ENCODE measurements at places on chromosomes 16 and 17.

DNA sequence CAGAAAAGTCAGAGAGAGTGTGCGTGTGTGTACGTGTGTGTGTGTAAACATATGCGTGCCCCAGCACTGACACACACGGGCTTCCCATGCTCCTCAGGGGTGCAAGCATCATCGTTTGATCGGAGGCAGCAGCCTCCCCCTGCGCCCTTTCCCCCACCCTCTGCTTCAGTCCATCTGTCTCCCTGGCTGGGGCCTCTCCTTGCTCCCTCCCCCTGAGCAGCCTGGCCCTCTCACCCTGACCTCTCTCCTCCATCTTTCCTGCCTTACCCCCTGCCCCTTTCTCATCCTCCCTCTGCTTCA, 4.4 kb downstream of the STX1B start:
- DNase-seq: no peak

DNA sequence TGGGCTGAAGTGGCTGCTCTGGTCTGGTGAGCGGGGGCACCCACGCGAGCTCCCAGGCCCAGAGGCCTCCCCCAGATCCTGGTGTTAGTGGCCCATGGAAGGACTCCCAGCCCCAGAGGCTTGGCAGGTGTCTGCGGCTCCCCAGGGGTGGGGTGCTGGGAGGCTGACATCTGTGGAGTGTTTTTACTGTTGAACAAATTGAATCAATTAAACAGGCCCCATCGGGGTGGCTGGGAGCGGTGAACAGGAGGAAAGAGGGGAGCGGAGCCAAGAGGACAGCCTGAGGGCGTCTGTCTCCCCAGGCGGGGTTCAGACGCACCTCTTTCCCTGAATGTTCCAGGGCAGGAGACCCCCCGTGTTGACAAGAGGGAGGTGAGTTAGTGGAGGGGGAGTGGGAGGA, 29.9 kb downstream of the ACTG1 start:
- no peak for DNase-seq

DNA sequence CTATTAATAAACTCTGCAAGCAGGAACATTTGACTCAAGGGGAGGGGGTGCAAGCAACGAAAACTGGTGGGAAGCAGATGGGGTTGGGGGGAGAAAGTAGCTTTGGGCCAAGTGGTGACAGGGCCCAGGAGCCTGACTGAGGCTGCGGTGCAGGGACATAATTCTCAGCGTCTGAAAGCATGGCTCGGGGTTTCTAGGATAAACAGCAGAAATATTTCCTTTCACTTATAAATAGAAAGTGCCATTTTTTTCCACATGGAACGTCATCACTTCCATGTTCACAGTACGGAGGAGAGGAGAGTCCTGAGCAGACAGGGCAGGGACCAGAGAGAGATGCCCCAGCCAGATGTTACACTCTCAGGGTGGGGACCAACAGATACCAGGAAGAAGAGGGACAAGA, 197.1 kb downstream of the ZFHX3 start:
- no peak for DNase-seq

DNA sequence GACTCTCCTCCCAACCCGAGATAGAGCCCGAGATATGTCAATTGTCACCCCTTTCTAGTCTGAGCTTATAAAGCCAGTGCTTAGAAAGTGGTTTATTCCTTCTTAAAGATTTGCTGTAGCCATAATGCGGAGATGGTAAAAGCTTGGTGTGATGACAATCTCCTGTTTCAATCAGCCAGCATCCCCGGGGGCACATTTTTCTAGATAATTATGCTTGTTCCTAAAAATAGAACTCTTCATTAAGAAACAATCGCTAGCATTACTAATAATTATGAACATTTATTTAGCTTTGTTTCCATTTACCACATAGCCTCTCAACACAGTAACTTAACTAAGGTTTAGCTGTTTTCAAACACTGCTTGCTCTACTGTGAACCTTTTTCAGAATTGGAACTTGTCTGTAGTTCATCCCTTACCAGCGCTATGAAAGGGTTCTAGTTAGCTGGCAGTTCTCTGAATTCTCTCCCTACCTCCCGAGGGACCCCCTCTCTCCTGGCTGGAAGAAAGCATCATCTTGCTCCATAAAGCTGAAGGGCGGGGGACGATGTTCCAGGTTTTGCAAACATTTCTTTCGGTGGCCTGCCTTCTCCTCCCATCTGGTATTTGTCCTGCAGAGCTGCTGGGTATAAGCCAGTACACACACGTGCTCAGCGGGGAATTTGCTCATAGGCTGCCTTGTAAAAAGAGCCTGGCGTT, 922 bp upstream of the MRPL58 start:
- no peak for DNase-seq

- no peak for DNase-seq
These were observed 37.9 kb downstream of the AMFR start for GRCh38 chr16:56387396-56387795.

DNA sequence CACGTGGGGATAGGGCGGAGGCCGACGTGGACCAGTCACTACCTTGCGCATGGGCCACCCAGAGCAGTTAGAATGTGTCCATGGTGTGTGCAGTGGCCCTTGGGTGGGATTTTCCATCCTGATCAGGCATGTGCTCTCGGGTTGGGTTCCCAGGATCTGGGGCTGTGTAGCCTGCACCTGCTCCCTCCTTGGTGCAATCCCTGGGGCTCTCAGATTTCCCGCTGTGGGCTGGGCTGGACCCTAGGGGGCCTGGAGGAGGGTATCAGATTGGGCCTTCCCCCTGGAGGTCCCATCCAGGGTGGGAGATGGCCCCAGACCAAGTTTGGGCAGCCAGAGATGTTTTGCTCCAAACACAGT, 1.3 kb downstream of the SMTNL2 start:
- DNase-seq: no peak

GRCh38 chr17:274902-275301, 77.7 kb downstream of the RPH3AL start:
- DNase-seq: no peak

DNA sequence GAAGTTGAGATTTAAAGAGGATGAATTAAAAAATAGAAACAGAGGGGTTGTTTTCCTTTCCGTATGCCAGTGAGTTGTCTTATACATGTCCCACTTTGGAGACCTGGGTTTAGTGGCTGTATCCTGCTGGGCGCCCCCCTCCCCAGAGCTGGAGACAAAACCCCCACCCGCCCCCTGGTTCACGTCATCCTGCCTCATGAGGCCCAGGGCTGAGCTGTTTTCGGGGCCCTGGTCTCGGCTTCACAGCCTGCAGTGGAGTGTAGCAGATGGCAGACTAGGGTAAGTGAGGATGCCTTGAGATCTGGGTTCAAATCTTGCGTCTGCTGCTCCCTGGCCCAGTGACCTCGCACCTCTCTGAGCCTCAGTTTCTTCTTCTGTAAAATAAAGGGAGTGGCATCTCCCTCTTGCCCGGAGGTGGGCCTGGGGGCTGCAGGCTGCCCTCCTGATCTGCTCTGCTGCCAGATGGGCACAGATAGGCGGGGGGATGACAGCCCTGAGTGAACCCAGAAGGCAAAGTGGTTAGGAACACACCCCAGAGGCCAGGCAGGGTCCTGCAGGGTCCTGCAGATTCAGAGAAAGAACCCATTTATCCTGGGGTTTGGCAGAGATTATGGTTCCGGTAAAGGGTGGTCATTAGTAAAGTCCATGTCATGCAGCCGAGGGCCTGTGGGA, 45.1 kb downstream of the SOCS3 start:
- no peak for DNase-seq

DNA sequence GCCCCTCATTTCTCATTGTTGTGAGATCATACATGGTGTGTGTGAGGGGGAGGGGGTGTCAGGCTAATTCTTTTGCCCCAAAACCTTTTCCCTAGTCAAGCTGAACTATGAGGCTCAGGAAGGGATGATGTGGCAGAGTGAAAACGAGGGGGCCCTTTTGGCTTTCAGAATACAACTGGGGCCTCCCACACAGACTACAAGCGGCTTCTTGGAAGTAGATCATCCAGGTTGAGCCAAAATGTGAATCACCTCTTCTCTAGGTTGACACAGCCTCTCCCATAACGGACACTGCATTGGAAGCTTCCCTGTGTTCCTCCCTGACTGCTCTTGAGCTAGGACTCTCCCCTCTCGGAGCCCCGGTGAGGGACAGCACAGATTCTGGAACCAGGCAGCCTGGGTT, 2.3 kb upstream of the ALKBH5 start:
- DNase-seq: no peak

- no peak for DNase-seq
These were observed 167.3 kb upstream of the GSE1 start for GRCh38 chr16:85445779-85446222.

DNA sequence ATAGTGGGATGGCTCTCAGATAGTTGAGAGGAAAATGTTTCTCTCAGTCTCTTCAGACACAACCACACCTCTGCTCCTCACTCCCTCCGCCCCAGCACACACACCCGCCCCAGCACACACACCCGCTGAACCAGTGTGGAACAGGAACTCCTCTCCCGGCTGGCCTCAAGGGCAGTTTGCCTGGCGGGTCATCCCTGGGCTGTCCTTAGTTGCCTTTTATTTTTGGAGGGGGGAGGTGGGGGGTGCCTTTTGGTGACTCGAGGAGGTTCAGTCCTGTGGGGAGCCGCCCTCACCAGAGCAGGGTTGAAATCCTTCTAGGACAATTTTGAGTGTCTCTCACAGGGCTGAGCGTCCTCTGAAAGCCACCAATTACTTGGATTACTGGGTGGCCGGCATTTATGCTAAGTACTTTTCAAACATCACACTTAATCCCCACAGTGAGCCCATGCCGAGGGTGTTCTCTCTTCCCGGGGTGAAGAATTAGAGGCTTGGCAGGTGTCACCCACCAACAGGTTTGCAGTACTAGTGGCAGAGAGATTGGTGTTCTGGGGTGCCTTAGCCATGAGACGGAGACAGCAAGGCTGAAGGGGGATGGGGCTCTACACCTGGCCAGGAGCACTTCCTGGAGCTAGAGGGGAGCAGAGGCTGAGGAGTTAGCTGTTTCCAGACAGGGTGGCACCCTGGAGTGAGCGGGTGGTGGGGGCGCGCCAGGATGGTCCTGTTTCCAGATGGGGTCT, 2.8 kb downstream of the RASD1 start:
- no peak for DNase-seq

DNA sequence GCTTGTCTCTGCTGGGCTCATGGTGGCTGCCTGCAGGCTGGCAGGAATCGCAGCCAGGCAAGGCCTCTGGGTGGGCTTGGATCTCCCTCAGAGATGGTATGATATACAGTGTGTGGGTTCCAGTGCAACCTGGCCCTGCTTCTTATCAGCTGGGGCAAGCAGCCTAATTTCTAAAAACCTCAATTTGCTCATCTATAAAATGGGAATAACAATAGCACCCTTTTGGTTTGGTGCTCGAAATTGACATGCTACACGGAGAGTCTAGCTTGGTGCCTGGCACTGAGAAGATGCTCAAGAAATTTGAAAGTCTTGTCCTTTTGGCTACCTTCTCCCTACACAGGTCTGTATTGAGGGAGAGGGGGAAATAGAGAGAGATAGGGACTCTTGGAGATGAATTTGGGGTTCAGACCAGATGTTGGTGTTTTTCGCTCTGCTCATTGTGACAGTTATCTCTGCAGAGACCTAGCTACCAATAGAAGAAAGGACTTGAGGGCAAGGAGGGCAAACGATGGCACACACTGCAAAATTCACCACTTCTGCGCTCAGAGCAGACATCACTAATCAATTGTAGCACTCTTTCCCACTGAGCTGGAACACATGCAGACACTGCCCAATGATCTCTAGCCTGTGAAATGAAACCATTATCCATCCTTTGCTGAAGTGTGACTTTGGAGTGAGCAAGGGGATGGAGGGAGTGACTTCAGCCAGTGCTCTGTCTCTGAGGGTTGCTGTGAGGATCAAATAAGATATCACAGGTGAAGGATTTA, 15.6 kb downstream of the BEAN1 start:
- no peak for DNase-seq

DNA sequence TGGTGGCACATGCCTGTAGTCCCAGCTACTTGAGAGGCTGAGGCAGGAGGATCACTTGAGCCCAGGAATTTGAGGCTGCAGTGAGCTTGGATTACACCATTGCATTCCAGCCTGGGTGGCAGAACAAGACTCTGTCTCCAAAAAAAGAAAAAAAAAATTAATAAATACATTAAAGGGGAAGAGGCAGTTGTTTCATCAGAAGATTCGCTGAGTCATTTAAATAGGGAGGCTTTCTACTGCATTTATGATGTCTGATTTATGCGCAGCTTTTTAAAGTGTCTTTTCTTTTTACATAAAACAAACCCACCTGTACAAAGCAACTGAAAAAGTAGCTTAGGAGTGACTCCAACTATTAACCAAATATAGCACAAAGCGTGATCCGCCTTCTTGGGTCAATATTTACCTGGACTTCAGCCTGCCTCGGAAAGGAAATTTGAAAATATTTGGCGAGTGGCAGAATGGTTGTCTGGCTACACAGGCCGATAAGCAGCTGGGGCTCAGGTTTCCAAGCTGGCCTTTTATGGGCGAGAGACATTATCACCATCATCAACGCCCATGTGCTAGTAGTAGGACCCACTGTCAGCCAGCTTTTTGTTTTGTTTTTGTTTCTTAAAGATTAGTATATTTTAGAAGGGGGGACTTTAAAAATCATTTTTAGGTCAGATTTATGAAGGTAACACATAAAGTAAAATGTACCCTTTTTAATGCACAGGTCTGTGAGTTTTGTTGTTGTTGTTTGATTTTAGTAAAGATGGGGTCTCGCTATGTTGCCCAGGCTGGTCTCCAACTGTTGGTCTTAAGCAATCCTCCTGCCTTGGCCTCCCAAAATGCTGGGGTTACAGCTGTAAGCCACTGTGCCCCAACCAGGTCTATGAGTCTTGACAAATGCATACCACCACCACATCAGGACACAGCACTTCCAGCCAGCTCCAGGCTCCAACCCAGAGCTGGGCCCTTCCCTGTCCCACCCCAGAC, 42.5 kb upstream of the RASD1 start:
- no peak for DNase-seq

- no peak for DNase-seq
These were observed 504 bp downstream of the ERN1 start for GRCh38 chr17:64129515-64129764.

DNA sequence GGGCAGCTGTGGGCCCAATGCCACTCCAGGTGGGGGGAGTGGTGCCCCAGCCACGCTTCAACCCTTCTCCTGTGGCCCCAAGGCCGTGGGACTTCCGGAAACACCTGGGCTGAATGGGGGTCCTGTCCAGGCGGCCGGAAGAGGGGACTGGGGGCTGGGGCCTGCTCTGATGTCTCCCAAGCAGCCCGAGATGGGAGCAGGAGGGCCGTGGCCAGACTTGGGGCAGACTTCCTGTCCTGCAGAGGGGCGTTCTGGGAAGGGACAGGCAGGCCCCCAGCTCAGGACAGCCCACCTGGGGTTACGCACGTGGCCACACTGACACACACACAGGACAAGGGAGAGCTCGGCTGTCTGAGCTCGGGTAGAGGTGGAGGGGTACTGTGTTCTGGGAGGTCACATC, 5.1 kb downstream of the HSD3B7 start:
- no peak for DNase-seq

- DNase-seq: no peak
These were observed 14.5 kb downstream of the IL34 start for GRCh38 chr16:70660672-70661350.
